GOT3 (cell line): ENCODE measurements at places on chromosomes 2 and 18.

DNA sequence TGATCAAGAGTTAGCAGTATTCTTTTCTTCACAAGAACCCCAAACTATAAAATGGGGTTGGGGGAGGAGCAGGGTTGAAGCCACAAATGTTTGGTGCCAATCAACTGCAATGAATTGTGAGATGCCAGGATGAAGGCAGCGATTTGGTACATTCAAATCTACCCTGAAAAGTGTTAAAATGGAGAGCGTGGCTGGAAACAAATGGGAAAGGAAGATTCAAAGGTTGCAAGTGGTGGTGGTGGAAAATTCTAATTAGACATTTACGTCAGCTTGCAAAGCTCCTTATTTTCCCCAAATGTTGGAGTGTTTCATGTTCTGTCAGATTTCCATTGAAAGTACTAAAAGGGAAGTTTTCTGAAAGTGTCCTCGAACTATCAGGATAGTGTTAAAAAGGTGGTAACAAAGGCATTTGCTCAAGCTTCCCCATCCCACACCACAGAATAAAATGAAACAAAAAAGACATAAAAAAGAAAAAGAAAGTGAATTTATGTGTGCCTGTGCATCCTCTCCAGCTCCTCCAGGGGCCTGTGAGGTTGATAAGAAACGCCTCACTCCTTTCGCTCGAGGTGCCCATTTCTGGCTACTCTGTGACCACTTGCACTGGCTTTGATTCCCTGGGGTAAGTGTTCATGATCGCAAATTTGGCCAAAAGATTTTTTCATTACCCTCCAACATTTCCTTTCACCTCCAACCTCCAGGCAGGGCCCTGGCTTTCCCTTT is 424.1 kb upstream of the POU3F3 start:
- DNase-seq: no peak

GRCh38 chr2:158114516-158114915 is 12.8 kb downstream of the UPP2 start:
- DNase-seq: no peak

GRCh38 chr2:117855886-117856285 is 41.4 kb downstream of the DDX18 start:
- no peak for DNase-seq

DNA sequence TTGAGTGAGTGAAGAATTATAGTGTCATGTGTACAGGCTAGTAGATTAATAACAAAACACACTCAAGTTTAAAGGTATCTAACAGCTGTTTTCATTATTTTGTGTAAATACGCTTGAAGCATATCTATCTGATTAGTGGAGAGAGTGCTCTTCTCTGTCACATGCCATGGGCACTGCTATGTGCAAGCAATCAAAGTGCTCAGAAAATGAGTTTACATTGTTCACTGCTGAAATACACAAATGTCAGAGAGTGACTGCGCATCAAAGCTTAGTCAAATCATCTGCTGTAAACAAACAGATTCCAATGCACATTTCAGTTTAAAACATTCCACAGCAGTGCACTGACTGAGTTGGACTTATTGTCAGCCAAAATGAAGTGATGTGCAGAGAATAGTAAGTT is 423.4 kb downstream of the ZEB2 start:
- DNase-seq: no peak

GRCh38 chr2:147076634-147077033 is 768.2 kb upstream of the ACVR2A start:
- no peak for DNase-seq

- no peak for DNase-seq
Measured at GRCh38 chr18:76927223-76927725, 104.9 kb downstream of the ZNF236 start.

DNA sequence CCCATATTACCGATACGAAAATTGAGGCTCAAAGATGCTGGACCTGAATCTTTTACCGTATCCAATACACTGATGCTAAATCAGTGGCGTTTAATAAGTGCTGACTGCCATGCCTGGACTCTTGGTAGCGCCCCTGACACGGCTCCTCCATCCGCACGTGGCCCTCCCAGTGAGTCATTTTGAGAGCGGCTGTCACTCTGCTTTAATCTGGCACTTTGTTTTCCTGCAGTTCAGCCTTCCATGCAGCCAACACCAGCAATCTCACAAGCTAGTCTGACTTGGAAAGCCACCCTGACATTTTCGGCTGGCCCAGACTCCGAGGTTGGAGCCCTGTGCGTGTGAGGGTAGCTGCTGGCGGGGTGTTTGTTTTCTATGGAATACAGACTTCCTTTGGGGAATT is 155.1 kb upstream of the LMAN1 start:
- DNase-seq: no peak

DNA sequence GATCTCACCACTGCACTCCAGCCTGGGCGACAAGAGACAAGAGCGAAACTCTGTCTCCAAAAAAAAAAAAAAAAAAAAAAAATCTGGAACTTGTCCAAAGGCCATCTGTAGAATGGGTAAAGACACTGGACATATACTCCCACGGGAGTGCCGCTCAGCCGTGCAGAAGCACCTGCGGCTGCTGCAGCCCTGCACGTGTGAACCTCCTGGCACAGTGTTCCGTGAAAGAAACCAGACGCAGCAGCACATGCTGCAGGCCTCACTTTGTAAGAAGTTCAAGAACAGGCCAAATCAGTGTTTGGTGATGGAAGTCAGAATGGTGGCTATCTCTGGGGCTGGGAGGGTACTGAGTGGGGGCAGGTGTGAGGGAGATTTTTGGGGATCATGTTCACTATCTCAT is 6.5 kb downstream of the CHRND start:
- no peak for DNase-seq

DNA sequence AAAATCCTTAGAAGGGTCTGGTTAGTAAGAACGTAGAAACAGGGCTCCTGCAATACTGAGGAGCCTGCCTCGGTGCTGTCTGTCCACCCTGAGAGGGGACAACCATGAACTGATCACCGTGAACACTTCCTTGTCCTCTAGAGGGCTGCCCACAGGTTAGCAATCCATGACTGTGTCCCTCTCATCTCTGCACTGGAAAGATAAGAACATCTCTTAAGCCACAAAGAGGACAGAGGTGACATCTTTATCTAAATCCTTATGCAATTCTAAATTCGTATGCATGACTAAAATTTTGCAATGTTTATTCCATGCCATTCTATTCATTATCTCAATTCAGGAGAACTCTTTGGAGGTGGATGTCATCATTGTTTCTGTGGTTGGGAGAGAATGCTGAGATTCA is 12.8 kb downstream of the EFR3B start:
- DNase-seq: no peak

GRCh38 chr2:8000870-8001269 is 681.0 kb upstream of the ID2 start:
- no peak for DNase-seq

GRCh38 chr18:26540043-26540628 is 8.2 kb downstream of the KCTD1 start:
- DNase-seq: no peak

DNA sequence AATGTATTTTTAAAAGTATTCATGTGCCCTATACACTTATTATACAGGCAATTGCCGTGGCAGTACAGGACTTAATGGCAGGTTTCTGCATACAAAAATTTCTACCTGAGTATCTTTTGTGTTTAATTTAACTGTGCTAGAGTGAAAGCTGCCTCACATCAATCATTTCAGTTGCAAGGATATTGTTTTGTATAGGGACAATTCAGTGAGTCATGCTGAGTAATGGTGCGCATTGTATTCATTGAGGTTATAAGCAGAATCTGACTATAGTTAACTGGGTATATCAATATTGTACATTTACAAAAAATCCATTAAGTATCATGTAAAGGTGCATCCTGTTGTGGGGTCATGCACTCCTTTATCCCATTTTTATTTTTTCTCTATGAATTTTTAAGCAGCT is 121.5 kb downstream of the GCA start:
- DNase-seq: no peak

DNA sequence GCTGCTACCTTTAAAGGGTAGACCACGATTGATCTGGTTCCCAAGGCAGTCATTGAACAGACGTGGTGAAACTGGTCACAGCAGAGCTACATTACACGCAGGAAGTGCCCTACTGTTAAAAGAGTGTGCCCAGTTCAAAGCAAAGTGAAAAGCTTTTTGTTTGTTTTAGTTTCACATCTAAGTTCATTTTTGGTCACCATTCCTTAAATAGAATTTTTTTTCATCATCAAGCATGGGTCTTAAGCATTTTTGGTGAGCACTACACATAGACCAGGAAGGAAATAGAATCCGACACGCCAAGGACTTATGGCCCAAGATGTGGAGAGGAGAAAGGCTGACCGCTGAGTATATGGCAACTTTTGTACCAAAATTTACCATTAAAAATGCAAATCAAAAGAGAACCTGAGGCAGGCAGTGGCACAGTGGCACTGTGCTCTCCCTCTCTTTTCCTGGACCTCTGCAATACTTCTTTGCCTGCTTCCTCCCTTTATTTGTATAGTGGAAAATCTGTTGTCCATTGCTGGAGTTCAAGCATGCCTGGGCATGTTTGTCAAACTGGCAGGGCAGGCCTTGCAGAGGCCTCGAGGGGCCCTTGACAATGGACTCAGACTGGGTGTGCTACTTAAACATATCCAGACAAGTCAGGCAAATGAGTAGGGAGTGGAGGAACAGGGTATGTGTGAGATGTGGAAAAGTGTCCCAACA is 42.6 kb upstream of the HNRNPA3 start:
- no peak for DNase-seq

GRCh38 chr2:170822290-170823087 is 5.8 kb downstream of the GAD1 start:
- DNase-seq: no peak

- no peak for DNase-seq
Measured at GRCh38 chr2:189543367-189543766, 37.2 kb downstream of the SLC40A1 start.

DNA sequence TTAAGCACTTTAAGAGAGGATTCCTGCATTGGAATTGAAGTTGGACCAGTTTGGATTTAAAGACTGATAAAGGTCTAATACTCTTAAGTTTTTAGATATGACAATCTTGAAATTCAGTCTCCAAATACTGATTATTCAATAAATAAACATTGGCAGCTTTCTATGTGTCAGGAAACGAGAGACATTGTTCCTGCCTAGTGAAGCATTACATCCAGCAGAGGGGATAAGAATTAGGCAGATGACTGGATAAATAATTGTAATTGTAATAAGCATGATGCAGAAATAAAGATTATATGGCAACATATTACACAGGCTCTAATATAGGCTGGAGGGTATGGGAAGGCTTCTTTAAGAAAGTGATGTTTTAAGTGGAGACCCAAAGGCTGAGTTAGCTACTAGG is 226.5 kb upstream of the MMADHC start:
- DNase-seq: no peak

GRCh38 chr2:19496646-19497045 is 138.2 kb upstream of the OSR1 start:
- no peak for DNase-seq

- DNase-seq: no peak
Measured at GRCh38 chr2:140861666-140862065, 1269.2 kb downstream of the LRP1B start.

DNA sequence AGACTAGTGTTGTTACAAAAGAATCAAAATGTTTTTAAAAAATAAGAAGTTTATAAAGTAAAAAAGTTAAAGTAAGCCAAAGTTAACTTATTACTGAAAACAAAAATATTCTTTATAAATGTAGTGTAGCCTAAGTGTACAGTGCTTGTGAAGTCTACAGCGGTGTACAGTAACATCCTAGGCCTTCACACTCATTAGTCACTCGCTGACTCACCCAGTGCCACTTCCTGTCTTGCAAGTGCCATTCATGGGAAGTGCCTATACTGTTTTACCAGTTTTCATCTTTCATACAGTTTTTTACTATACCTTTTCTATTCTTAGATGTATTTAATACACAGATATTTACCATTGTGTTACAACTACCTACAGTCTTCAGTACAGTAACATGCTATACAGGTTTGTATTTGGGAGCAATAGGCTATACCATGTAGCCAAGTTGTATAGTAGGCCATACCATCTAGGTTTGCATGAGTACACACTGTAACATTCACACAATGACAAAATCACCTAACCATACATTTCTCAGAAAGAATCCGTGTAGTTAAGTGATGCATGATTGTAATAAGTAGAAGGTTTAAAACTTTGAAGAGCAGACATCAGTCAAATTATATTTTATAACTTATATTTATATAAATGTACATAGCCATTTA is 13.4 kb downstream of the SERPINB7 start:
- DNase-seq: no peak

GRCh38 chr2:208827549-208828221 is 421.1 kb downstream of the PTH2R start:
- no peak for DNase-seq

DNA sequence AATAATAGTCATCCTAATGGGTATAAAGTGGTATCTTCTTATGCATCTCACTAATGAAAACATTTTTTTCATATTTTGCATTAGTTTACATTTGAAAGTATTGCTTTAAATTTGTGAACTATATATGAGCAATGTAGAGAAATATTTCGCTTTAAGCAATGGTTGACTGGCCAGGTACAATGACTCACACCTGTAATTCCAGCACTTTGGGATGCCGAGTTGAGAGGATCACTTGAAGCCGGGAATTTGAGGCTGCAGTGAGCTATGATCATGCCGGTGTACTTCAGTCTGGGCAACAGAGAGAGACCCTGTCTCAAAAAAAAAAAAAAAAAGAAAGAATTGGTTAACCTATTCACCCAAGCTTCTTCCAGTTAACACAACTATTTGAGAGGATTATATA is 15.1 kb downstream of the ZCCHC2 start:
- no peak for DNase-seq

- no peak for DNase-seq
Measured at GRCh38 chr2:60707750-60708371, 48.2 kb upstream of the PAPOLG start.

GRCh38 chr2:136242687-136243277 is 124.8 kb upstream of the CXCR4 start:
- DNase-seq: no peak

DNA sequence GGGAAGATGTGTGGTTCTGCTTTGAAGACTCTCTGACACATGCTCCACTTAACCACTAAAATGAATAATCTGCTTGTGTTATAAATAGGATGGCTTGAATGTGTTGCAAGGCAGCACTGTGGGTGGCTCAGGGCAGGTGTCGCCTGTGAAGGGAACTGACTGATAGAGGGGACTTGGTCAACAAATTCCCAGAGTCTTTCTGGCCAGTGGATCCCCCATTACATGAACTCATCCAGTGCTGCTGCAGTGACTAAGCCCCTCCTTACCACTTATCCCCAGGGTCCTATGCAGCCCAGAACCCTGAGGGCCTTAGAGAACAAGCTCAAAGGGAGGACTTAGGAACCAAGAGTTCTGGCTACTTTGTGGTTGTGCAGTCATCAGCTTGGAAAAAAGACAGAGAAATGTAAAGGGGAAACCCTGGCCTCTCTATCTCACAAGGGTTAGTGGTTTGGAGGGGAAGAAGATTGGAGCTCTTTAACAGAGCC is 226.2 kb upstream of the TNP1 start:
- no peak for DNase-seq

- no peak for DNase-seq
Measured at GRCh38 chr2:32402091-32402490, 45.3 kb downstream of the BIRC6 start.
